CD4-positive, alpha-beta T cell treated with Interleukin-10 for 1 hour (primary cell): ENCODE measurements at places on chromosomes 2 and 18.

GRCh38 chr18:76456823-76457222, 38.2 kb downstream of the ZNF516 start:
- no peak for DNase-seq

GRCh38 chr2:28128281-28128950, 237.9 kb downstream of the BABAM2 start:
- no peak for DNase-seq

DNA sequence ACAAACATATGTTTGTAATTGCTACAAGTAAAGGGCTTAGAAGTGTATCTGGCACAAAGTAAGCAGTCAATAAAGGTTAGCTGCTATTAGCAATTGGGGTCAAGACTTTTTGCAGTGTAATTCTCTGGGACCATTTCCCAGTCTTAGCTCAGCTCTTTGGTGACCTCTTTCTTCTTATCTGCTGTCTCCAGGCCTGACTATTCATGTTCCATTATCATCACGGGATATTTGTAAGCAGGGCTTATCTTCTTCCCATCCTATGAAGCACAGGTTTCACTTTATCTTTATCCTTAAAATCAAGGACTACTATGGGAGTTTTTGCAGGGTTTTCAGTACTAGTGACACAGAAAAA, 131.7 kb downstream of the DOCK10 start:
- no peak for DNase-seq

- DNase-seq, result no peak
These were observed 109.8 kb downstream of the STK39 start for GRCh38 chr2:168137510-168138180.
